Fibroblast of upper back skin (primary cell): ENCODE measurements at places on chromosomes 6 and 20.

DNA sequence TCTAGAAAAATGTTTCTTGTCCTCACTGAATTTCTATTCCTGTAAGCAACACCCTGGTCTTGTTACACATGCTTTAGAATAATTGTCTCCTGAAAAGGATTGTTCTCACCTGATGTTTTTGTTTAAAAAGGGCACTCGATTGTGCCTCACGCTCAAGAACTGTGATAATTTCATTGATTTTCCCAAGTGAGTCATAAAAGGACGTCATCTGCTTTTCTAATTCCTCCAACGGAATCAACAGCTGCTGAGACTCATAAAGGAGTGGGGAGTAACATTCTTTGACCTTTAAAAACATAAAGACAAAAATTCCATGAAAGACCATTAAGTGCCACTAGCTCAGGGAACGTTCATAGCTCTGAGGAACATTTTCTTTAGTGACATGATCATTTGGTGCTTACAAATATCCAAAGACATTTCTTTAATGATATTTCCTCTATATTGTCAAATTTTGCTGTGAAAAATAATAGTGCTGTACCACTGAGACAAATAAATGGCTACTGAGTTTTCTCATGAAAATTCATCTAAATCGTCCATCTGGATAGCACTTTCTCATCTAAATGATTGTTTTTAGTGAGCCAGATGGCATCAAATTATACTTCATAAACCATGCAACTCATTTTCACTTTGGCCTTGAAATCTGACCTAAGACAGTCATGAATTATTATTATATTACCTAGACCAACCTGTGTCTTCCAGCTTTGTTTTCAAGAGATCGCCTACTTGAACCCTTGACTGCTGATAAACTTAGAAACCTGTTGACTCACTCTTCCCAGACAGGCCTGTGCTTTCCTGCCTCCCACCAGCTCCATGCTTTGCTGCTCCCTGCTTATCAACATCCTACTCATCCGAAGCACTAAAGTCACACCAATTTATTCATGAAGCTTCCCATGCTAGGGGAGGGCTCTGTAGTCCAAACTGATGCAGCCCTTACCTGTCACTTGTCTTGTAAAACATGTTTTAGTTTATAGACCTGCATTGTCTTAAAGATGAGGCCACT, 178.2 kb downstream of the SYNE1 start:
- peak; percentile 29 for DNase-seq

DNA sequence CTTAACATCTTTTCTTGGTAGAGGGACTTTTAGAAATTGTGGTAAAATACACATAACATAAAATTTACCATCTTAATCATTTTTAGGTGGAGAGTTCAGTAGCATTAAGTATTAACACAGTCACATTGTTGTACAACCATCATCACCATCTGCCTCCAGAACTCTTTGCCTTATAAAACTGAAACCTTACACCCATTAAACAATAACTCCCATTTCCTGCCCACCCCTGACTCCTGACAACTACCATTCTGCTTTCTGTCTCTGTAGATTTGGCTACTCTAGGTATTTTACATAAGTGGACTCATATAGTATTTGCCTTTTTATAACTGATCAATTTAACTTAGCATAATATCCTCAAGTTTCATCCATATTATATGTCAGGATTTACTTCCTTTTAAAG, 88.7 kb downstream of the ZHX3 start:
- DNase-seq = no peak

GRCh38 chr6:20259316-20260049, 47.2 kb upstream of the MBOAT1 start:
- no peak for DNase-seq

GRCh38 chr20:2700913-2701620, 8.5 kb downstream of the EBF4 start:
- DNase-seq = no peak

- no peak for DNase-seq
These were observed 237.8 kb downstream of the SYNE1 start for GRCh38 chr6:152399399-152399798.

- DNase-seq = no peak
These were observed 6.1 kb upstream of the OSBPL2 start for GRCh38 chr20:62232194-62232593.

GRCh38 chr20:56949318-56949717, 317.1 kb downstream of the BMP7 start:
- DNase-seq = no peak

DNA sequence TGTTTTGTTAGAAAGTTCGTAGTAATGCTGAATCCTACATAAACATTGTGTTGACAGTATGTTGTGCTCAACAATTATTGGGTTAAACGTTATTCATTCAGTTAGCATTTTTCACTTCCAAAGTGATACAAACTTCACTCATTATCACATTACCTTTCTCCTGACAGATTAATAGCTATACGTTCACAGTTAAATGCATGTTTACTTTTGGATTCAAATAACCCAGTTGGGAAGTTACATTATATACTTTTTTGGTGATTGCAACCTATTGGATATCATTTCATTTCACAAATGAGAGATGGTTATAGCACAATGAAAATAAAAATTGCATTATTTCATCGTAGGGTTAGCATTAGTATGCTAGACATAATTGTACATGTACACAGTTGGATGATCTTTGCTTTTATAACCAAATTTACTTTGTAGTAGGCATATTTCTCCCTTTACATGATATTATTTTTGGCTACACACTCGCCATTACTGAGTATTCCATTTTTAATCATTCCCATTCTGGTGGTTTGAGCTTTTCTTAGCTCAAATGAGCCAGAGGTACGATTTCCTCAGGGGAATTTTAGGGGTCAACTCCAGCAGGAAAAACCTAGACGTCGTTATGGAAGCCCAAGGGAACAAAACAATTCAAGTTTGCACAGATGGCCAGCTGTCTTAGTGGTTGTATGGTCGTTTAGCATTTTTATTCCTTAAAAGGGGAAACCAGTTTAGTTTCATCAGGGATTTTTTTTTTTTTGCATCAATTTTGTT, 2.1 kb upstream of the HIVEP1 start:
- DNase-seq = peak; percentile 92

DNA sequence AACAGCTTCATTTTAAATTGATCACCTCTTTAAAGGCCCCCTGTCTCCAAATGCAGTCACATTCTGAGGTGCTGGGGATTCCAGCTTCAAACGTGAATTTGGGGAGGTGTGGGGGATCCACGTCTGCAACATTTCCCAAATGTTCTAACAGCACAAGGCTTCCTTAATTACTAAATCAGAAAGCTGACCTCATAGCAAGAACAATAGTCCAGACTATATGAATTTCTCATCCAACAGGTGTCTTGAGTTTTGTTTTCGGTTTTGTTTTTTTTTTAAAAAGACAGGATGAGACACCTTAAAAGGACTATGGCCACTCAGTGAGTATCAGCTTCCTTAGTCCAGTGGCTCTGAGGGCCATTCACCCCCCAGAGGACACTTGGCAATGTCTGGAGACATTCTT, 11.5 kb downstream of the ATP9A start:
- DNase-seq = no peak

- DNase-seq = no peak
These were observed 313.1 kb upstream of the SUPT3H start for GRCh38 chr6:45690846-45691245.

DNA sequence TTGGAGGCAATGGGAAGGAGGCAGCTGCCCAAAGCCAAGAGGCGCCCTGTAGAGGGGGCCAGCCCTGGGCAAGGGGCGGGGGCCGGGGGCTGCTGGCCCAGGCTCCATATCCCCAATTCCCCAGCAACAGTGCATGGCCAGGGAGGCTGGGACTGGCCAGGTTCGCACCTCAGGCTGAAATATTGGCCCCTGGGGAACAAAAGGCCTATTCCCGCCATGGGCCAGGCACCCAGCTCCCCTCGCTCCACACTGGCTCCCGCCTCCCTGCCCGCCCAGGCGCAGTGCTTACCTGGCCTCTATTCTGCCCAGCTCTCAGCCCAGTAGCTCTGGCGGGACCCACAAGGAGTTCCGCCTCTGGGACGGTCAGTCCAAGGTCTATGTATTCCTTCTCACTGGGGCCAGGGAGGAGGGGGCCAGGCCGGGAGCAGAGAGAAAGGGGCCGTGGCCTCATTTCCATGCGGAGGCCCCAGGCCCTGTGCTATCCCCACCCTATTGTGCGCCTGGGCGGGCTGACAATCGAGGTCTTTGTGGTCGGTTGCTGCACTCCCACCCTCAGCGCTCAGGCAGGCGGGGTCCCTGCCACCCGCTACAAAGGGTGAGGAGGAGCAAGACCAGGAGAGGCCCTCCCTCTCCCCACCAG, 42.3 kb downstream of the YTHDF1 start:
- DNase-seq = no peak

GRCh38 chr20:53578492-53579222, 15.0 kb downstream of the ZNF217 start:
- DNase-seq = peak; percentile 88

GRCh38 chr6:75143191-75143590, 62.7 kb downstream of the COL12A1 start:
- DNase-seq = peak; percentile 95

DNA sequence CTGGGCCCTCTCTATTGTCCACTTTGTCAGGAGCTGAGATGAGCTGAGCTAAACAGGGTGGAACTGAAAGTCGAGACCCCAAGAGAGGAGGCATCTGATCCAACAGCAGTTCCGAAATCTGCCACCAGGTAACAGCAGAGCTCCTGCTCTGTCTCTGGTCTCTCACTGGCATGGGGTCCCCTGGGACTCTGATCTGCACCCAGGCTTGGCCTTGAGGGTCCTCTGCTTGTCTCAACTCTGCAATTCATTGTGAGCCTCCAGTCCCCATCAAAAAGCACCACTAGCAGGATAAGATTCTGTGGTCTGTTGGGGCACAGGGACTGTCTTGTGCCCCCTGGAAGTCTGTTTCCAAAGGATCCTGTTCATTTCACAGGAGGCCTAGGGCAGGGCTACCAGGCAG, 62.5 kb upstream of the TOP1 start:
- no peak for DNase-seq

DNA sequence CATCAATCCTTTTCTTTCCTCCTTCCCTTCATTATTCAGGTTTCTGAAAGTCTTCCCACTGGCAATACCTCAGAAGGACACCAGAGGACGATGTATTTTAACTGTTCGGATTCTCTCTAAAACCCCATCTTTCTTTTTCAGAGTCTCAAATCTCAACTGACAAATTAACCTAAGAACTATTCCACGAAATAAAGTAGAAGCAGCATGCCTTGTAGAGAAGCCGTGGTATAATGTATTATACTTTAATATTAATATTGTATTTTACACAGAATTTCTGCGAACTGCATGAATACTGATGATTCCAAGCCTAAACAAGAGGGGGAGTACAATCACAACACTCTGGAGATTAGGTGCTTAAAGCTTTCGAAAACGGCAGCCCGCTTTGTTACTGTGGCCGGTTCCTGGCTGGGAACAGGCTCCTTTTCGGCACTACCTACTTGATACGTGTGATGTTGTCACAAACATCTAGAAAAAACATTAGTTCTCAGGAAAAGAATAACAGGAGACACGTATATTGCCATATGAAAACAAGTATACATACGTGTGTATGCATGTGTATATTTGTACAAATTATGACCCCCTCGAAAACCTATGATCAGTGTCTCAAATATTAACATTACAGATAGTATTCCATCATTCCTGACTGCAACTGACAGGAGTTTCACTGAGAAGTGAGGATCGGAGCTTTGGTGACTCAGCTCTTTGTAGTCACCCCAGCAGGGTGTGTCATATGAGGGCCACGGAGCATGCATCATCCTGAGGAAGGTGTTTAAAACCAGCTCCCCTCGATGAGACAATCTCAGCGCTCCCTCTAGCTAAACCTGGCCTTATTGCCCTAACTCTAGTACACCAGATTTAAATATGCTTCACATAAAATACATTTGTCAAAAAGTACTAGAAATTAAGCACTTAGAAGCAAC, 319.7 kb upstream of the TCF21 start:
- DNase-seq = peak; percentile 75

DNA sequence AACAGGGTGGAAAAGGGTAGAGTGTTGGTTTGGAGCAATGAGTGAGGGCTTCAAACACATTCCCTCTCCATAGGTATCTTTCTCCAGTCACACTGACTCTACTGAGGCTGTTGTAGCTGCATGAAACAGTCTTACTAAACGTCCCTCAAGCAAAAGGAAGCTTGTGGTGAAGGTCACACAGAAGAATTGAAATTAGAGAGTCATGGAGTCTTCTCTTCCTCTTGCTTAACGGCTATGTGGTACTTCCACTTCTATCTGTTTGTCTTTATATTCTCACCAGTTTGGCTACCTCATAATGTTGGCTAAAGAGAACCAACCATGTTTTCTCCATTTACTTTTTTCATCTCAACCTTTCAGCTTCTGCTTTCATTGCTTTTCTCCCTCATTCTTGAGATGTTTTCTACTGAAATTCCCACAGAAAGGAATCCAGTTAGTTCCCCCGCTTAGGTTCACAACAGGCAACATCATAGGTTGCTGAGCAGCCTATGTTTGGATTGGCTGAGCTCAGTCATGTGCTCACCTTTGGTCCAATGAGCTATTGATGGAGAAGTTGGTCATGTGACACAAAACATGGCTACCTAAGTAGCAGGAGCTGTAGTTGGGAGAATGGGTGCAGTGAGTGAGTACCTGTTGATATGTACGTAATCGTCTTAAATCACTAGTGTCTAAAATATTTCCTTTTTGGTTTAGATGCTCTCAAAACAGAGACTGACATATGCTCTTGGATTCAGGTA, 99.8 kb downstream of the SNAP25 start:
- DNase-seq = no peak

DNA sequence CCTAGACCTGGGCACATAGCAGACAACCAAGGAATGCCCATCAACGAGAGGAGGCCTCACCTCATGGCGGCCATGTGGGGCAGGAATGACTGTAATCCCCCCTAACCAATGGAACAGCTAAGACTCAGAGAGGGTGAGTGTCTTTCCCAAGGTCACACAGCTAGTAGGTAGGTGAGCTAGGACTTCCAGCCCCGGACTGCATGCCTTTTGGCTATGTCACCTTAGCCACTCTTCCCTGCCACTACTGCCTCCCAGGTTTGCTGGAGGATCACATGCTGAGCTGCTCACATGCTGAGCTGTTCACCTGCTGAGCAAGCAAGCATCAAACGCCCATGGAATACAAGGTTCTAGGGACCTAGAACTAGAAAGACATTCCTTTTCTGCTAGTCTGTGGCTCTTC, 188.5 kb upstream of the PMEPA1 start:
- no peak for DNase-seq

DNA sequence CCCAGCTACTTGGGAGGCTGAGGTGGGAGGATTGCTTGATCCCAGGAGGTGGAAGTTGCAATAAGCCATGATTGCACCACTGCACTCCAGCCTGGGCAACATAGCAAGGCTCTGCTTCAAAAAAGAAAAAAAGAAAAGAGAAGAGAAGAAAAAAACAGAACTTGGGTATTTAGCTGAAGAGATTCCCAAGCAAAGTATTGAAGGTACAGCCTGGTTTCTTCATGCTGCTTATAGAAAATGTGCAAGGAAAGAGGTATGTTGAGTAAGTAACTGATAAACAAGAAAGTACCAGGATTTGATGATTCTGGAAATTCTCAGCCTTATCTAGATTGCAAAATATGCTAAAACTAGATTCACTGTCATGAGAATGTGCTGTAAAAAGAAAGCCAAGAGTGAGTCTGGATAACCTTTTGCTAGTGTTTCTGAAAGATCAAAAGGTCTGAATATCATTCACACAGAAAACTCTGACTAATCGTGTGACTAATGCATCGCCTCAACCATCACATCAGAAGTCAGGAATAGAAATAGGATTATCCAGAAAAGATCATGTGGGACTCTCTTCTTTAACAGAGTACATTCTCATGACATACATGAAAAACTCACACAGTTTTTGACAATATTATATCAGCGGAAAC, 32.4 kb upstream of the NOP56 start:
- DNase-seq = no peak

GRCh38 chr6:30914854-30915590, 984 bp downstream of the VARS2 start:
- DNase-seq = no peak

- peak; percentile 40 for DNase-seq
These were observed 26.1 kb downstream of the TTLL2 start for GRCh38 chr6:167350731-167351655.
